ENCODE measurements at places on chromosomes 13 and 19.

GRCh38 chr13:101343128-101343787, 73.0 kb downstream of the NALCN start:
- no peak for DNase-seq

DNA sequence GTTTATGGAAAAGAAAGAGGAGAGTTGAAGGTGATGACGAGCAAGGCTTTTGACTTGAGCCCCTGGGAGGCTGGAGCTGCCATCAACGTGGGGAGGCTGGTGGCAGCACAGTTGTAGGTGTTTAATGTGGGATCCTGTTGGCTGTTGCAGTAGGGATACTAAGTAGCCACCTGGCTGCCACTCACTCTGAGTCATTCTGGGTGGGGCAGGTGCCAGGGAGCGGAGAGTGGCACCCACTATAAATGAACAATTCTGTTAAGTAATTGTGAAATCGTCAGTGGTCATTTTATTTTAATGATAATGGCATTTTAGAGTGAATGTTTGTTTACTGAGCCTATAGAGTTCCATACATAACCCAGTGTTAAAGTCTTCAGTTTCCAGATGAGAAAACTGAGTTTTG, 9.8 kb downstream of the ZNF317 start:
- no peak for DNase-seq

DNA sequence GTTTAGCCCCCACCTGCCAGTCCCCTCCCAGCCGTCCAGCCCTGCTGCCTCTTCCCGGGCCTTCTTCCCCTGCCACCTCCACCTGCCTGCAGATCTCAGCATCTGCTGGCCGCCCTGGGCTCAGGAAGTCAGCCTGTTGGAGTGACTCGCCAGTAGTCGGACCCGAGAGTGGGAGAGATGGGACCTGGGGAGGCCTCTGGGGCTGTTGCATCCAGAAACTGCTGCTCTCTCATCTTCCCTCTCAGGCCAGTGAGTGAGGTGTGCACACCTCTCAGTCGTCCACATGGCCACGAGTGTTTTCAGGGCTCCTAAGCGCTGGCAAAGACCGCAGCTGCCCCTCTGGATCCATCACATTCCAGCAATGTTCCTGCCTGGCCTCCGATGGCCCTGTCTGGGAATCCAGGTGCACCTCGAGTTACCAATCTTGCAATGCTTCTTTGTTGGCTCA, 151.8 kb upstream of the SOX1 start:
- no peak for DNase-seq

DNA sequence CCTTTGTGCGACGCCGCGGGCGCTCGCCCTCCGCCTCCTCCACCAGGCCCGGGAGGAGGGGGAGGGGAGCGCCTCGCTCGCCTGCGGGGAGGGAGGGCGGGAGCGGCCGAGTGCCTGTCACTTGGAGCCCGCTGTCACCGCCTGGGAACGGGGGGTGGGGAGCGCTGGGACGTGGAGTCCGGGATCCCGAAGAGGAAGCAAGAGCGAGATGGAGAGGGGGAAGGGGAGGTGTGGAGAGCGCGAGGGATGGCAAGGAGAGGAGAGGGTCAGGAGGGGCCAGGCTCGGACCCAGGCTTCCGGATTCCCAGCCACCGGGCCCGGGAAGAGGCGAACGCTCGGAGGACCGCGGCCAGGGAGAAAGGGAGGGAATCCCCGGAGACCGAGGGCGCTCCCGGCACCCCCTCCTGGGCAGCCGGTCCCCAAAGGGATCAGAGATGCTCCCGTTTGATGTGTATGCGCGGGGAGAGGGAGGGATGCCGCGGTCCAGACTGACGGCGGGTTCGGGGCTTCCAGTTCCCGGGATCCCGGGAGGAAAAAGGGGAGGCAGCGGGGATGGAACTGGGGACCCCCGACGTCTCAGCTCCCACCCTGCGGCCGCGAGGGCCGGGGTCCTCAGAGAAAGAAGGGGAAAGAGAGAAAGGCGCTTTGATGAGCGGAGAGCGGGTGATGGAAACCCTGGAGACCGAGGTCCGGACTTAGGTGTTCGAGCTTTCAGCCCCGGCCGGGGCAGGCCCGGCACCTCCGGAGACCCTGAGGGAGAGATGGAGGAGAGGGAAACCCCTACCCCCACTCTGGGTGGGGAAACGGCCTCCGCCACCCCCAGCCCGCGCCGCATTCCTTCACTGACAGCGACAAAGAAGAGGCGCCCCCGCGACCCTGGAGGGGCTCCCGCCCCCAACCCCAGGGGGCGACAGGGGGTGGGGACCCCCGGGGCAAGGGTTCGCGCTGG, 4.7 kb upstream of the DPF1 start:
- no peak for DNase-seq

DNA sequence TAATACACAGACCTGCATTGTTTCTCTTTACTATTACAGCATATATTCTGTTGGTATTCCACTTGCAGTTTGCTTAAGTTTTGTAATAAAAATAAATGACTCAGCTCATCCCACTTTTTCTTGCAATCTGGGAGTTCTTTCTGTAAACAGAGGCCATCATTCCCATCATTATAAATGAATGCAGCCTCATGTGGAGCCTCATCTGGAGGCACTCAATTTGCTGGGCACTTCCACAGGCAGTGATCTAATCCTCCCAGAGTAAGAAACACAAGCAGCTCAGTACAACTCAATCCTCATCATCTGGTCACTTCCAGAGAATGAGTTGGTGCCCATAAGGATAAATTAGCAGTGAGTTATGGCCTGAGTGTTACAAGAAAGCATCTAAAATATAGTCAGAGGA, 2801.9 kb downstream of the PCDH9 start:
- DNase-seq: no peak

DNA sequence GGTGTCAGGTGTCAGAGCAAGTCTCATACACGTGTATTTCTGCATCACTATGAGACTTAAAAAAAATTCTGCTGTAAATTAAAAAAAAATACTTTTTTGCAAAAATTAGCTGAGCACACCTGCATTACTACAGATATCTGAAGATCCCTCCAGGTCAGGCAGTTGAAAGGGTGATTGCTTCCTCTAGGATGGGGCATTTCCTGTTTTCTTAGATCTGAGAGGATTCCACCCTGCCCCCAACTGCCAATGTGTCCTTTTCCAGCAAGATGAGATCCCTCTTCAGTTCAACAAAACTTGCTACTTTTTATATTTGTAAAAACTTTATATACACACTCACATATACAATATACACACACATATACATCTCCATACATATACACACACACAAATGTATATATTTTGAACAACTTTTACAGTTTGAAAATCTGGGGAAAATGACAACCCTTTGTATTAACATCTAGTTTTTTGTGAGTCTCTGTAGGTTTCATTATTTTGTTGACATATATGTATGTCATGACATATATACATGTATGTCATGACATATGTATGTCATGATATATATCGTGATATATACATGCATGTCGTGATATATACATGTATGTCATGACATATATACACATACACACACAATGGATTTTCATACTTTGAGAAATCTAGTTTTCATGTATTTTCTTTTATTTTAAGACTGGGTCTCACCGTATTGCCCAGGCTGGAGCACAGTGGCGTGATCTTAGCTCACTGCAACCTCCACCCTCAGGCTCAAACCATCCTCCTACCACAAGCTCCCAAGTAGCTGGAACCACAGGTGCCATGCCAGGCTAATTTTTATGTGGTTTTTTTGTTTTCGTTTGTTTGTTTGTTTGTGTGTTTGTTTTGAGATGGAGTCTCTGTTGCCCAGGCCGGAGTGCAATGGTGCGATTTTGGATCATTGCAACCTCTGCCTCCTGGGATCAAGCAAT, 17.8 kb downstream of the ZNF813 start:
- DNase-seq: no peak

- no peak for DNase-seq
Observed at GRCh38 chr13:101013245-101013644, 338.6 kb upstream of the TMTC4 start.

- no peak for DNase-seq
Observed at GRCh38 chr13:96379967-96380366, 290.1 kb downstream of the HS6ST3 start.

GRCh38 chr13:44876782-44877324, 112.4 kb downstream of the NUFIP1 start:
- DNase-seq: no peak

DNA sequence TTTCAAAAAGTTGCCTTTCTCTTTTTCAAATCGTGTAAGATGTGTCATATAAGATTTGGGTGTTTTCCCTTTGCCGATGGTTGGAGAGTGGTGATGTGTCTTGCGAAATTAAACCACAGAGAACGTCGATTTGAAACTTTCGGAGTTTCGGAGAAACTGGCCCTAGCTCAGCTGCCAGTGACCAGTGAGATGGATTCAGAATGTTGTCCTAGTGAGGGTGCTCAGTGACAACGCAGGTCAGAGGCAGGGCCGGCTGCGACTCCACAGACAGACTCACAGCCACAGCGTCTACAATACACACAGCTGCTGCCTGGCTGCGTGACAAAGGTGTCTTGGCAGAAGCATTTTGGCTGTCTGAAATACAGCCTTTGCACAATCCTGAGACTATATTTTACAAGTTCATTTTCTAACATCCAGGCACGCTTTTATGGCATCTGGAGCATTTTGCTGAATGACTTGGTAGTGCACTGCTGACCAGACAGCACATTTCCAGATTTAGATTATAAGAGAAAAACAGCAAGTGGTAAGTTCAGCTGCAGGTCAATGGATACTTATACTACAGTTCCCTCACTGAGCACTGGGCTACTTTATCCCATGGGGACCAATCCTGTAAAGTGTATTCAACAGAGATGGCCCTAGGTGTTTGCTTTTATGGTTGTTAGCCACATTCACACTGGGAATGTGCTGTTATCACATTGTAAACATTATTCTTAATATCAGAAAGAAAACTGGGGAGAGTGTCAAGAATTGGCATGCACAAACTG, 207.5 kb downstream of the KCNRG start:
- no peak for DNase-seq

DNA sequence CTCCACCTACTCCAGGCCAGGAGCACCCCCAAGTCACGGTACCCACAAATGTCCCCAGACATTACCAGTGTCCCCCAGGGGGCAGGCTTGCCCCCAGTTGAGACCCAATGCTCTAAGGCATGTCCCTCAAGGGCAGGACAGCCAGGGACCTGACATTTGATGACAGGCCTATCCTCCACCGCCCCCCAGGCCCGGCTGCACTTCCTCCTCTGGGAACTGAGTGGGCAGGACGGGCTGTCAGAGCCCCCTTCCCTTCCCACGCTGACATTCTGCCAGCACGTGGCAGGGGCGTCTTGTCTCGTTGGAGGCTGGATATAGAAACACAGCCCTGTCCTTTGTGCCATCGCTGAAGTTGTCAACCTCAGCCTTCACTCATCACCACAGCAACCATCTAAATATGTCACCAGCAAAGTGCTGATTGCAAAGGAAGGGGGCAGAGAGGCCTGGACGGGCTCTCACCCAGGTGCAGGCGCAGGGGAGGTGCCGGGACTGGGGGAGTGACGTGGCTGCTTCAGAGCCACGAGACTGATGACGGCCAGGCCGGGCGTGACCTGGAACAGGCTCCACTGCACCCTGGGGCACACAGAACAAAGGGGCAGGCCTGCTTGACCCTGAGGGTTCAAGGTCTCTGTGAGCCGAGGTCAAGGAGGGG, 38.4 kb downstream of the GNG7 start:
- no peak for DNase-seq

- DNase-seq: peak; percentile 84
Observed at GRCh38 chr13:110726726-110727125, 13.2 kb downstream of the ING1 start.

GRCh38 chr13:50731400-50731799, 112.1 kb downstream of the DLEU7 start:
- DNase-seq: no peak

DNA sequence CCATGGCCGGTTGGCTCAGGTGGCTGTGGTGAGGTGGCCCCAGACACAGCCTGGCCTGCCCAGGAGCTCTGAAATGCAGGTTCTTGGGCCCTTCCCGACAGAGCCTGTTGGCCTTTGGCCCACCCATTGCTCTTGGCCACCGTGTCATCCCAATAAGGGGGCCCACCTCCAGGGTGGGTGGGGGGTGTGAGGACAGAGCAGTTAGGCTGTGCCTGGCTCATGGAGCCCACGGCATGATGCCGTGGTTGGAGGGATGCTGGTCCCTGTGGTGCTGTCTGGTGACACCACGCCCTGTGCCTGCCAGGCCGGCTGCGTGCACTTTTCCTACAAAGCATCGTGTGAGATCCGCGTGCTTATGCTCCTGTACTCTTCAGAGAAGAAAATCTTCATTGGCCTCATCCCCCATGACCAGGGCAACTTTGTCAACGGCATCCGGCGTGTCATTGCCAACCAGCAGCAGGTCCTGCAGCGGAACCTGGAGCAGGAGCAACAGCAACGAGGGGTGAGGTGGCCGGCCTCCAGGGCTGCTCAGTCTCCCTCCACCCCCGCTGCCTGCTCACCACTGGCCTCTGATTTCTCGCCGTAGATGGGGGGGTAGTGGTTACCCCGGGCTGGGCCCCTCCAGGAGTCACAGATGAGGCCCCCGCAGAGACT, 7.6 kb downstream of the PNKP start:
- no peak for DNase-seq

DNA sequence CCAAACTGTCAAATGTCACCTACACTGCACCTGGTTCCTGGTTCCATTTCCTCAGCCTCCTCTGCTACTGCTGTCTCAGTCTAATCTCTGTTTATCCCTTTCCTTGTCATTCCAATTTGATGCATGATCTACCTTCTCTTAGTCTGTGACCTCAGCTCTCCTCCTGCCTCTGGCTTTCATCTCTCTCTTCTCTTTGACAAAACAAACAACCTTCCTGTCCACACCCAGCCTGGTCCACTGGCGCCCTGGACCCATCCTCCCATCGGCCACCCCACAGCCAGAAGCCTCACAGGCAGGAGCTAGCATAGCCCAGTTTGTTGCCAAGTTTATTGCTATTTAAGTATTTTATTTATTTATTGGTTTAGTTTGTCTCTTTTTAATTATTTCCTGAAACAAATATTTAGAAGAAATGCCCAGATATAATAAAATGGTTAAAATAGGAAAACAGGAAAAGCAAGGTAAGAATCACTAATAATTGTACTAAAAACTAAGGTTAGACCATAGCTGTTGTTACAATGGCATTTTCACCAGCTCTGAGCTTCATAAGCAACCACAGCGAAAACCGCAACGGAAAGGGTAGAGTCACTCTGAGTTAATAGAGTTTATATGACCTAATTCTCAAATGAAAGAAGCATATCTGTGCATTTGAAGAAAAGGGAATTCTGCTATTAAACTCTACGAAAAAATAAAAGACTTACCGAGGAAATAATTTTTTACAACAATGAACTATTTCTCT, 68.6 kb downstream of the EFNB2 start:
- DNase-seq: no peak

Measured in NCI-H2029 (cell line).